ENCODE measurements at places on chromosomes 11 and 22.

DNA sequence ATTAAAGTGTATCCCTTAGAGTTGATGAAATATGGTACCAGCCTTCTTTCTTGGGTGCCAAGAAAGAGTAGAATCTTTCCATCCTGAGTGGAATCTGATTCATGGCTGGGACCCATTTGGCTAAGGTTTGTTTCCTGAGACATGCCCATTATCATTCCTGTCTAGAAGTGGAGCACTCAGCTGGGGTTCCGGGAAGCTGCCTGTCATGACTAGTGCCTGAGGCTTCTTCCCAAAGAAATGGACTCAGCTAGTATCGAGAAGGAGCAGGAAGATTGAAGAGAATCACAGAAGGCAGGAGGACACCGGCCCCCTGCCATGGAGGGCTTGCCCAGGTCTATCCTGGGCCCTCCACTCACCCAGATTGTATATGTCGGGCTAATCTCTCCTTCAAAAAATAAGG is 57.6 kb downstream of the KREMEN1 start:
- DNase-seq: no peak

GRCh38 chr11:128824191-128825049 is 42.7 kb downstream of the KCNJ1 start:
- no peak for DNase-seq

DNA sequence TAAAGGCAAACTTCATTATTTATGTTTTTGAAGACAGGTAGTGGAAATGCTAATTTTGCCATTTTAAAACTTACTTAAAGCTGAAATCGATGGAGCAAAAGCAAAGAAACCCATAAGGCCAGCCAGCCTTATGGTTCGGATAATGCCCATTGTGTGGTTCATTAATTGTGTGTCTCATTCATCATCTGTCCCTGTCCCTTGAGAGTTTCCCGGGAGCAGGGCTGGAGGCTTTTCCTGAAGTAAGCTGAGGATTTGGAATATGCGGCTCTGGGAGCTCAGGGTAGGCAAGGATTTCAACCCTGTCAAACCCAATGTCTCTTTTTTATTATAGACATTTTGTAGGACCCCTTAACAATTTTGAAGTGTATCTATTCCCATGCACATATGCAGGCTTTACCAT is 790.0 kb upstream of the KIRREL3 start:
- no peak for DNase-seq

- no peak for DNase-seq
These were observed 779 bp downstream of the SELENOH start for GRCh38 chr11:57742087-57742452.

GRCh38 chr22:50419116-50419515 is 55.7 kb downstream of the SBF1 start:
- DNase-seq: no peak

DNA sequence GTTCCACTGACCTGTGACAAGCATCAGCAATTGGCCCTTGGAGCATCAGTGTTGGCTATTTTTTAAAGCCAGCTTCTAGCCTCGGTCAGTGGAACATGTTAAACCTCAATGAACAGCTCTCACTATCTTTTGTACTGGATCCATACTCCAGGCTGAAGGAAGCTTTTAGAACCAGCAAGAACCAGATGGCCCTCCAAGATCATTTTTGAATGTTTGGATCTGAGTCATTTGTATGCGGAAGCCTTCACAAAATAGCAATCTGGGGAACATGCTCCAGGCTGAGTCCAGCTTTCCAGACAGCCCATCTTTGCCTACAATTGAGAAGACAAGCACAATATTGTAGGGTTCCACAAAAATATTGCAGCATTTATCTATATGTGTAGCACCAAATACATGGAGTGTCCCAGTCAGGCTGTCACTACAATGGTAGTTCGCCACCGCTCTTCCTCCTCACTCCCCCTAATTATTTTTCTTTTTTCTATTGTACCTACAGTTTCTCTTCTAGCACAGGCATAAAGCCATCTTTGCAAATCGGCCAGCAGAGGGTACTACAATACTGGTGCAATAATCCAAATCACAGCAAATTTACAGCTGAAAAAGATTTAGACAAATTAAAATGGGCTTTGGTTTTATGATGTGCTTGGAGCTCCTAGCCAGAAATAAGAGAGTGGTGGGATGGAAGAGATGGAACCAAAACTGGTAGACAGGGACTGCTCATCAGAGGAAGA is 177.4 kb upstream of the BLID start:
- DNase-seq: no peak

DNA sequence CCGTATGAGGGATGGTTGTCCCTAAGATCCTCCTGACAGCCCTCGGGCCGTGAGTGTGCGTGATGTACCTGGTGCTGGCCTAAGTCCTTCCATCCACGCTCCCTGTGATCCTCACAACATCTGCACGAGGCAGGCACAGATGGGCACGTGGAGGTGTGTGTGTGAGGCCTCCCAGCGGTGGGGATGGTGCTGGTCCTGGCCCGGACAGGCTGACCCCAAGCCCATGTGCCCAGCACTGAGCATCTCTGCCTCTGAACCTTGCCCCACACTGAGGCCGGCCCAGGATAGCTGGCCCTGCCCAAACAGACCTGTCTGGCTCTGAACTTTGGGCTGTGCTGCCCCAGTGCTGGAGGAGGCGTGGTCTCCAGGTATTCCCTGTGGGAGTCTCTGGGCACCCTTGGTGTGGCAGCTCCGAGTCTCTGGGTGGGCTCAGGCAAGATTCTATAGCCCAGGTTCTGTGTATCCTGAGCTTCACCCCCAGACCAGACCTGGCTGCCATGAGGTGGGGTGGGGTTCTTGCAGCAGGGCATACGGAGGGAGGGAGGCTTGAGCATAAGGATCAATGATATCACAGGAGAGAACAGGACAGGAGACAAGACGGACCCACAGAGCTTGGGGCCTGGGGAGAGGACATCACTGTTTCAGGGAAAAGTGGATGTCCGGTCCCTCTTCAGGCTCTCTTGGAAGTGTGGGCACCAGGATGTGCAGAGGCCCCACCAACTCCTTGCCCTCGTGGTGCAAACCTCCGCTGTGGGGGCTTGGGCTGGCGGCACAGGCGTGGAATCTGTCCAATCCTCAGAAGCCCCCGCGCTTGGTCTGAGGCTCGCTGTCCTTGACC is 881.8 kb downstream of the BRD1 start:
- no peak for DNase-seq

DNA sequence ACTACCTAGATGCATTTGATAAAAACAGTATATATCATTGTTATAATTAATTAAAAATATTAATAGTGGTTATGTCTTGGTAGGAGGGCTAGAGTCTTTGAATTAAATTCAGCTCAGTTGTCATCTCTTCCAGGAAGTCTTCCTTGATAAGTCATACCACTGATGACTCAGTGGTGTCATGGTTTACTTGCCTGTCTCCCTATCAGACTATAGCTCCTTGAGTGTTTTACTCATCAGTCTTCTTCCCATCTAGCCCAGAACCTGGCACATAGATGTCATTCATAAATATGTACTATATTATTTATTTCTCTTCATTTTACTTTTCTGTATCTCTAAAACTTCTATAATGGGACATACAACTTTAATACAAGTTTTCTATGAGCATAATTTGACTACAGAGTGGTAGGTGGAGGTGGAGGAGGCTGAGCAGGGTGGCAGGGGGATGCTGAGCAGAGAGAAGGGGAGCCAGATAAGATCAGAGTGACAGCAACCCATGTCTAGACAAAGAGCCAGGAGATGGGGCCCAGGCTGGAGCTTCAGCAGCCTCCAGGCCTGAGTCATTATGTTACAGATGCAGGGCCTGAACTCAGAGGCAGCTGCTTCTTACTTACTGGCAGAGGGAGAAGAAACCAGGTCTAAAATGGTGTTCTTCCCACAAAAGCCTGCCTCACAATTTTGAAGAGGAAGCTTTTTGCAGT is 82.3 kb upstream of the PHOX2A start:
- no peak for DNase-seq

DNA sequence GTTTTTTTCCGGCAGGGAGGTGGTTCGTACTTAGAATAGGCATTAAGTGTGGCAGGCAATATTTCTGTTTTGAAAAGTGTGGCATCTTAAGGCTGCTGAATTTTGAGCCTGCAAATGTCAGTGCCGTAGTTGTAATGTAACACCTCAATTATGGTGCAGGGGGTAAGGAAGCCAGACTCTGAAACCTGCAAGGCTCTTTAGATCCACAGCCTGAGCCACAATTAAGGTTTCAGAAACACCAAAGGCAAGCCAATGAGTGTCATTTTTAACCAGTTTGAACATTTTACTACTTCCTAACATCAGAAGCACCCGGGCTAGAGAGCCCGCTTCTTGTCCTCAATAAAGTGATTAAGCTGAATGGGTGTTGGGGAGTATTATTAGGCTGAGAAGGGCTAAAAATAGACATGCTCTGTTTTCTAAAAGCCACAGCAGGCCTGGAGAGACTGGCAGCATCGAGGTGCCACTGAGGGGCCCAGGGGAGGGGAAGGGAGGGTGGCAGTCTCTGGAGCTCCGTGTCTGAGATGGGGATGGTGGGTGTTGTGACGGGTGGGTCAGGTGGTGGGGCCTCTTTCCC is 113.4 kb downstream of the ZBTB16 start:
- no peak for DNase-seq

- peak; percentile 11 for DNase-seq
These were observed 2.0 kb downstream of the SYNGR1 start for GRCh38 chr22:39351689-39352214.

DNA sequence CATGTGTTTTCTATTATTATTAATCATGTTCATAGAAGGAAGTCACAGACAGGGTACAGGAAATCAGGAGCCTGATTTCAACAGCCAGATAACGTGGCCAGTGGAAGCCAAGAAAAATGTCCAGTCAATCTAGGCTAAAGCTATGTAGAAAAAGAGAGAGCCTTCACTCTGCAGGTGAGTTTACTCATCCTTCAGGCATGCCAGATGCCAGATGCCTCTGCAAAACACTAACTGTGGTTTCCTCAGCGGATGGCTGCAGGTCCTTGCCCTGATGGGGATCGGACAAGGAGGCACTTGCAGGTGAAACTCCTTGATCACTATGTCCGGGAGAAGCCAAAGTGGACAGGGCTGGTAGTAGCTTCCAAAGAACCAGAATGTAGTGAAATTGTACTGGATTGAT is 962.3 kb upstream of the RAG2 start:
- no peak for DNase-seq

GRCh38 chr11:133520707-133521106 is 11.6 kb downstream of the OPCML start:
- no peak for DNase-seq

- DNase-seq: no peak
These were observed 4.2 kb upstream of the GRK2 start for GRCh38 chr11:67261946-67262681.

DNA sequence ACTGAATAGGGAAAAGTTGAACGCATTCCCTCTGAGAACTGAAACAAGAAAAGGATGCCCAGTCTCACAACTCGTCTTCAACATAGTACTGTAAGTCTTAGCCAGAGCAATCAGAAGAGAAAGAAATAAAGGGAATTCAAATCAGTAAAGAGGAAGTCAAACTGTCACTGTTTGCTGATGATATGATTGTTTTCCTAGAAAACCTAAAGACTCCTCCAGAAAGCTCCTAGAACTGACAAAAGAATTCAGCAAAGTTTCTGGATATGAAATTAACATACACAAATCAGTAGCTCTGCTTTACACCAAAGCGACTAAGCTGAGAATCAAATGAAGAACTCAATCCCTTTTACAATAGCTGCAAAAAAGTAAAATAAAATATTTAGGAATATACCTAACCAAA is 471.2 kb upstream of the CNTN5 start:
- no peak for DNase-seq

DNA sequence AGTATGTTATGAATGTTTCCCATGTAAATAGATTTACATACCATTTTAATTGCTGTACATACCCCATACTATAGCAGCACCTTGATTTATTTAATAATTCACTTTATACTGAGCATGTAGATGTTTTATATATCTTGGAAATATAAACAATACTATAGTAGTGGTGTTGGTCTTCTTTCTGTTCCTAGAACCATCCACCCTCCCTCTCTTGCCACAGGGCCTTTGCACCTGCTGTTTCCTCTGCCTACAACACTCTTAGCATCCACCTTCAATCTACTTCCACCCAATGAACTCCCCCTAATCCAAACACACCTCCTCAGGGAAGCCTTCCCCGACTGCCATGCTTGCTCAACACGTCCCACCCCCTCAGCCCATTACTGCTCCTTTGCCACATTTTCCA is 30.2 kb downstream of the TESMIN start:
- DNase-seq: no peak
